Fibroblast of villous mesenchyme (primary cell): ENCODE measurements at places on chromosomes 4 and X. TPM values are rescaled to one million over a fixed set of nuclear protein-coding genes. Genes with fewer than 3 reads are reported as not detected.

The ANKRD50 gene
- total RNA-seq, result 27.1 and 31.1 TPM in 2 replicates

The RENBP gene
- total RNA-seq, result 4.3 and 12.6 TPM in 2 replicates

The SLC49A3 gene
- 3.9 and 7.1 TPM in 2 replicates for total RNA-seq

The RIBC1 gene
- total RNA-seq, result 0.32 and 0.43 TPM in 2 replicates

The TRIM60 gene
- under 0.01 and 0.32 TPM in 2 replicates for total RNA-seq

The AFM gene
- not detected in 2 replicates for total RNA-seq

The BEX1 gene
- total RNA-seq, result 1.3 and 2.2 TPM in 2 replicates

The CACNA1F gene
- not detected in 2 replicates for total RNA-seq

The USP17L26 gene
- not detected in 2 replicates for total RNA-seq

The UCP1 gene
- total RNA-seq, result not detected in 2 replicates

The ARHGAP24 gene
- total RNA-seq, result 37.0 and 56.6 TPM in 2 replicates

The JAKMIP1 gene
- not detected in 2 replicates for total RNA-seq

The CPZ gene
- total RNA-seq, result 15.5 and 19.0 TPM in 2 replicates

The KIF4A gene
- 8.1 and 10.8 TPM in 2 replicates for total RNA-seq

The PRSS12 gene
- 11.7 and 19.3 TPM in 2 replicates for total RNA-seq

The EPGN gene
- total RNA-seq, result 0.32 and 0.43 TPM in 2 replicates

The BEND2 gene
- not detected in 2 replicates for total RNA-seq

The TMPRSS11D gene
- not detected in 2 replicates for total RNA-seq

The CLCN5 gene
- total RNA-seq, result 9.0 and 12.5 TPM in 2 replicates

The CITED1 gene
- total RNA-seq, result not detected in 2 replicates

The APLN gene
- total RNA-seq, result under 0.01 TPM in 2 replicates

The MCF2 gene
- total RNA-seq, result under 0.01 TPM in 2 replicates

The FREM3 gene
- not detected in 2 replicates for total RNA-seq

The CLDN34 gene
- under 0.01 TPM in 1 of 2 replicates, not detected in the other for total RNA-seq

The IGFBP7 gene
- 234 and 417 TPM in 2 replicates for total RNA-seq

The CLIC2 gene
- 1.3 and 2.6 TPM in 2 replicates for total RNA-seq

The SPANXN3 gene
- total RNA-seq, result not detected in 2 replicates

The ING2 gene
- 6.1 and 8.6 TPM in 2 replicates for total RNA-seq

The PAGE2 gene
- total RNA-seq, result not detected in 2 replicates

The ZNF280C gene
- total RNA-seq, result 7.1 and 12.1 TPM in 2 replicates

The RAB28 gene
- 20.6 and 21.6 TPM in 2 replicates for total RNA-seq

The GAGE12C gene
- not detected in 2 replicates for total RNA-seq

The TBC1D8B gene
- total RNA-seq, result 9.0 and 13.8 TPM in 2 replicates

The ARHGAP6 gene
- total RNA-seq, result 1.7 and 1.9 TPM in 2 replicates

The RNF4 gene
- 63.9 and 64.7 TPM in 2 replicates for total RNA-seq

The ANTXR2 gene
- total RNA-seq, result 105 and 107 TPM in 2 replicates
